Activated CD8-positive, alpha-beta memory T cell treated with anti-CD3 and anti-CD28 coated beads for 4 hours (primary cell): ENCODE measurements at places on chromosomes 5 and 9.

GRCh38 chr5:173574983-173575382 is 41.5 kb downstream of the BOD1 start:
- DNase-seq = no peak

GRCh38 chr5:10036136-10036815 is 213.4 kb downstream of the ATPSCKMT start:
- DNase-seq = no peak

- no peak for DNase-seq
Observed at GRCh38 chr5:131794586-131794985, 2.2 kb downstream of the FNIP1 start.

GRCh38 chr9:71549023-71549422 is 219.3 kb downstream of the CEMIP2 start:
- no peak for DNase-seq

- DNase-seq = no peak
Observed at GRCh38 chr9:116471093-116471906, 215.8 kb upstream of the TRIM32 start.

- DNase-seq = no peak
Observed at GRCh38 chr5:56340196-56340980, 107.3 kb upstream of the ANKRD55 start.

DNA sequence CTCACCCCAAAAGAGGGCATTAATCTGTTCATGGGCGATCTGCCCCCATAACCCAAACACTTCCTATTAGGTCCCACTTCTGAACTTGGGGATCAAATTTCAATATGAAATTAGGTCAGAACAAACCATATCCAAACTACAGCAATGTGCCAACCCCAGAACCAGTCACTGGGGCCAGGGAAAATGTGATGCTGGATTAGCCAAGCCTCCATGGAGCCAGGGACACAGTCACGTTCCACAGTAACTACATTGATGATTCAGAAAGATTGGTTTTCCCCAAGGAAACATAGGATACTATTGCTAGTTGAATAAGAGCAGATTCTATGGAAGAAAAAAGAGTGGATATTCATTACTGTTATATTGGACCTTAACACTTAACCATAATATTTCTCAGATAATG is 84.2 kb downstream of the GIN1 start:
- no peak for DNase-seq

DNA sequence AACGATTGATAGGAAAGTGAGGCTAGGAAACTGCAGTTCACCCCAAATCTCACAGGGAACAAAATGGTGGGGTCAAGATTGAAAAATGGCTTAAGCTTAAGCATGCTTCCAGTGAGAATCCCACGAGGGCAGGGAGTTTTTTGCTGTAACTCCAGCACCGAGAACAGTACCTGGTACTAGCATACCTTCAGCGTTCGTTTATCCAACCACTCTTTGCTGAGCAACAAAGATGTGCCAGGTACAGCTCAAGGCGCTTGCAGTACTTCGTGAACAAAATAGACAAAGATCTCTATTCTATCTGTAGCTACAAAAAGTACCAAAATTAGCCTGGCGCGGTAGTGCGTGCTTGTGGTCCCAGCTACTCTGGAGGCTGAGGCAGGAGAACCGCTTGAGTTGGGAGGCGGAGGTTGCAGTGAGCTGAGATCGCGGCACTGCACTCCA is 778 bp upstream of the PPP6C start:
- DNase-seq = no peak

GRCh38 chr9:104864675-104865104 is 63.3 kb downstream of the ABCA1 start:
- no peak for DNase-seq

GRCh38 chr9:27447031-27447683 is 76.9 kb upstream of the IFNK start:
- DNase-seq = no peak

GRCh38 chr9:76451234-76451633 is 7.7 kb upstream of the GCNT1 start:
- DNase-seq = no peak

- no peak for DNase-seq
Observed at GRCh38 chr5:116992681-116993080, 418.1 kb upstream of the SEMA6A start.

- no peak for DNase-seq
Observed at GRCh38 chr5:174920906-174921550, 196.6 kb downstream of the MSX2 start.

GRCh38 chr5:68680366-68680765 is 413.4 kb upstream of the SLC30A5 start:
- DNase-seq = no peak

GRCh38 chr9:137315581-137316011 is 13.5 kb upstream of the NRARP start:
- DNase-seq = no peak

GRCh38 chr9:121353241-121354061 is 16.6 kb downstream of the STOM start:
- peak; percentile 54 for DNase-seq

DNA sequence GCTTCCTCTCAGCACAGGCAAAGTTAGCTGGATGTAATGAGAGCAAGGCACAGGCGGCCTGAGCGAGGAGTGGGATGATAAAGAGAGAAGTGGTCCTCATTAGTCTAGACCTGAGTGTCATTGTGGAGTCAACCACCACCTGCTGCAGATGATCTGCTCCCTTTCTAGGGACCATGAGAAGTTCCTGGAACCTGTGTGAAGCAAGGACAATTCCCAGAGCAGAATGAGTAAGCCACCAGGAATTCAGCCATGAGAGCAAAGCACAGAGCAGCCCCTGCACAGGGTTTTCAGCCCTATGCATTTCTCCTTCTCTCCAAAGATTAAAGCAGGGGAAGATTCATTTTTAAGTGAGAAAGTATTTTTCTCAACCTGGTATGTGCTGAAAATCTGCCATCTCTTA is 146.8 kb upstream of the SPEF2 start:
- no peak for DNase-seq
